Mesenchymal stem cell (in vitro differentiated cells and primary cell): ENCODE measurements at places on chromosomes 3 and 15.

GRCh38 chr15:100802421-100803170 lies 77.0 kb upstream of the ALDH1A3 start:
- no peak for DNase-seq

GRCh38 chr15:58080398-58080797 lies 14.9 kb upstream of the ALDH1A2 start:
- no peak for DNase-seq

DNA sequence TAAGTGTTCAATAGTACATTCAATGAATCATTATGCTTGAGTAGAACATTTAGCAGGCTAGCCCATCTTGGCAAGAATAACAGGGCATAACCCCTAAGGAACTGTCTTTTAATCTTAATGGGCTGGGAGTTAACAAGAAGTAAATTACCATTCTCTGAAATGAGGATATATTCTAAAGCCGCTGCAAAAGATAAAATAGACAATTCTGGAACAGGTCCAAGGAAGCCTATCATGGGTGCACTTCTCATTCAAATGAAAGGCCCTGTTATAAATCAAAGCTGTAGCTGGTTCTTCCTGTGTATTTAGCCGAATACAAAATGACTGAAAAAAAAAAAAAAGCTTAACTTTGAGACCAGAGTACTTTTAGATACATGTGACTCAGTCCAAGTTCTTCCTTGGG lies 15.6 kb downstream of the MTHFS start:
- DNase-seq: no peak

- peak; percentile 47 for DNase-seq
These were observed 36.1 kb upstream of the MYO5C start for GRCh38 chr15:52331490-52332240.

- DNase-seq: peak; percentile 81
These were observed 21.5 kb downstream of the SSUH2 start for GRCh38 chr3:8622873-8623691.

DNA sequence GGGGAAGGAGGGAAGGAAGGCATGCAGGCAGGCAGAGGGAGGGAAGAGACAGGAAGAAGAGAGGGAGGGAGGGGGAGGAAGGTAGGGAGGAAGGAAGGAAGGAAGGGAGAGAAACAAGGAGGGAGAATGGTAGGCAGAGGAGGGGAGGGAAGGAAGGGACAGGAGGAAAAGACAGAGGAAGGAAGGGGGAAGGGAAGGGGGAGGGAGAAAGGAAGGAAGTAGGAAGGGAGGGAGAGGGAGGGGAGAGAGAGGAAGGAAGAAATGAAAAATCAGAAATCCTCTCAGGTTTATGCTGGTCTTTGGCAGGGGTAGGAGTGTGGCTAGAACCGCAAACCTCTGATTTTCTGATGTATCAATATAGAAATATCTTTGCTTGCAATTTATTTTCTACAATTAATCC lies 4.2 kb downstream of the PRTG start:
- DNase-seq: peak; percentile 26

DNA sequence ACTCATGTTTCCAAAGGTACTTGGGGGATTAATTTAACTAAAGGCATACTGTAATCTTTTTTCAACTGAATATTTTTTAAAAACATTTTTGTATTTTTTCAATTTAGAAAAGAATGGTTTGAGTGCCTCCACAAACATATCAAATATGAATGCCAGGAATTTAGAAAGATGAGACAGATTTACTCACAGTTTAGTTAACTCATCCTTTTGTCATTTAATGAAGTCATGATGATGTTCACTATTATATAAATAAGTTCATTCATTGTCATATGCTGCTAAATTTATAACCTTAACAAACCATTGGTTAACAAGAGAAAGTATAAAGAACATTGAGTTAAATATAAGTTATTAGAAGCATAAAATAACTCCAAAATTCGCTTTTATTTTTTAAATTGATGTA lies 50.0 kb downstream of the FGF7 start:
- DNase-seq: no peak

- no peak for DNase-seq
These were observed 167.6 kb upstream of the LINGO1 start for GRCh38 chr15:77800305-77800704.
